ENCODE measurements at places on chromosomes 5 and 9.

DNA sequence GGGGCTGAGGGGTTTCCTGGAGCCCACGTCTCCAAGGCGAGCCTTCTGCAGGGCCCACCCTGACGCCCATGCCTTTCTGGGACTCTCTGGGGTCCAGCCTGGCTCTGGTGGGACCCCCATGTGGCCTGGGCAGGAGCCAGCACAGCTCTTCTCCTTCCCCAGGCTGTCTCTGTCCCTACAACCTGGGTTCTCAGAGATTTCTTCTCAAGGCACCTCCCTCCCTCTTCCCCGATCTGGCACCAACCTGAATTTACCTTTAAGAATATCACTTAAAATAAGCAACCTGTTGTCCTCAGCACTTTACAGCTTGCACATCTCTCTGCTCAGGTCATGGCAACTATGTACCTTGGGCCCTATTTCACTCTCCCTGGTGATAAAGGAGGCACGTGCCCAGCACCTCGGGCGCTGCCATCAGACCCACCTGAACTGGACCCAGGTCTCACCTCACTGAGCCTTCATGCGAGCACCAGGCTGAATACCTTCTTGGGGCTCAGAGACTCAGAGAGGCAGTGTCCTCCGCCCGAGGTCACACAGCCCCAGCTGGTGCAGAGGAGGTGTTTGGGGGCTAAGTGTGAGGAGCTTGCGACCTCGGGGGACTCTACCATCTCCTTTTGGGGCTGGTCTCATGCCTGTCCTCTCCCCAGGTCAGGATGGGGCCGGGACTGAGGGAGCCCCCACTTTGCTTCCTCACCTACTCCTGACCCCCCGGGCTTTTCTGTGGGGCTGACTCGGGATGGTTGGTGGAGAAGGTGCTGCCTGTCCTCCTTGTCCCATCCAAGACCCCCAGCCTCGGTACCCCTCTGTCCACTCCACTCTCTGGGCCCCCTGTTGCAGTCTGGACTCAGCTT lies 217.7 kb downstream of the C9orf50 start:
- DNase-seq, result no peak

DNA sequence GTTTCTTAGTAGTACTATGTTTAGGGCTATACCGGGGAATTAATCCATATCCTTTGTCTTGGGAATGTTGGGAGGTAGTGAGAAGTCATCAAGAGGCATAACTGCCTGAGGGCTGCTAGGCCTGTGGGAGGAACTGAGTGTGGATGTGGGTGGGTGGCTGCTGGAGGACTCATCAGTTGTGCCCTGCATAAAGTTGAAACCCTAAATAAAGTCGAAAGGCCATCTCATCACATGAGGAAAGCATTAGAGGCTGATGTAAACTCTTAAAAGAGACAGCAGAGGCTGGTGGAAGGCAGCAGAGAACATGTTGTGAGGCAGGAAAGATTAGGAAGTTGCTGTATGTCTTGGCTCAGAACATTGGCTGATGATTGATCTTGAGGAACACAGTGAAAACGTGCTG lies 143.8 kb downstream of the MAST4 start:
- no peak for DNase-seq

DNA sequence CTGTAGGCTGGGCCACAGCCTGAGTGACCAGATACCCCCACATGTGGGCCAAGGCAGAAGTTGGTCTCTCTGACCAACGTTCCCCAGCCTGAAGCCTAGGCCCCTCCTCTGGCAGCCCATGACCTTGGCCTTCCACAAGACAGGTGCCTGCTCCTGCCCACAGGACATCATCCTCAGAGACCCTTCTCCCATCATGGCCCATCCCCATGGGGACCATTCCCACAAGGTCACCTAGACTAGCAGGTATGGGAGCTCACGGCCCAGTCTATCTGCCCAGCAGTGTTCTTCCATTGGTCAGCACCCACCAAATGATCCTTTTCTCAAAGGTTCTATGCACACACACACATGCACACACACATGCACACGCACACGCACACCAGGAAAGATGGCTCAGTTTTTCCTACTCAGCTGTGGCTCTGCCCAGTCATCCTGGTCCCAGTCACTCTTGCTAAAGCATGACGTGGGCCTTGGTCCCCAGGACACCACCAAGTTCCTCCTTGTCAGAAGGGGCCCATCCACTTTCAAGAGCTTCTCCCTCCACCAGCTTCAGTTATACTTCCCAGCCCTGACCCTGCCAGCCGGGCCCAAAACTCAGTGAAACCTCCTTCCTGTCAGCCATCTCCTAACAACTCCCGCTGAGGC lies 65.4 kb downstream of the PAX5 start:
- no peak for DNase-seq

DNA sequence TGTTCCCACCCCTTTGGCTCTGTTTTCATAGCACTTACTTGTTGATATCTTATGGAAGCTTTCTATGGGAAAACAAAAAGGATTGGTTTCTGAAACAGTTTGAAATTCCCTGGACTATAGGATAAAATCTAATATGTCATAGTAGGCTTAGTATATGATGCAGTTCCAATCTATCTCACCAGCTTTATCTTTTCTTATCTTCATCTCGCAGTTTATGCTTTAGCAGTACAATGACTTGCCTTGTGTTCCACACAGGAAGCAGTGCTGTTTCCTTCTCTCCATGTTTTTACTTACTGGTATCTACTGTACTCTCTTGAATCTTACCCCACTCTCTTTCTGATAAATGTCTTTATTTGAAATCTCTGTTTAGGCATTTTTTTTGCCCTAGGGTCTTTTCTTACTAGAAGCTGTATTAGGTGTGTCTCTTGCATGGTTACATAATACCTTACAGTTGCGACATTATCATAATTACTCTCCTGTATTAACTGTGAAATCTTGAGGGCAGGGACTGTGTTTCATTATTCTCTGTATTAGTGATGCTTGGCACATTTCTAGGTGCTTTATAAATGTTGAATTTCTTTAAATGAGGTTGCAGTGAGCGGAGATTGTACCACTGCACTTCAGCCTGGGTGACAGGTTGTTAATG lies 76.3 kb downstream of the FOCAD start:
- no peak for DNase-seq

- no peak for DNase-seq
Observed at GRCh38 chr5:139877129-139877597, 81.6 kb downstream of the PSD2 start.

GRCh38 chr9:72309364-72310133 lies 55.5 kb downstream of the ZFAND5 start:
- no peak for DNase-seq

DNA sequence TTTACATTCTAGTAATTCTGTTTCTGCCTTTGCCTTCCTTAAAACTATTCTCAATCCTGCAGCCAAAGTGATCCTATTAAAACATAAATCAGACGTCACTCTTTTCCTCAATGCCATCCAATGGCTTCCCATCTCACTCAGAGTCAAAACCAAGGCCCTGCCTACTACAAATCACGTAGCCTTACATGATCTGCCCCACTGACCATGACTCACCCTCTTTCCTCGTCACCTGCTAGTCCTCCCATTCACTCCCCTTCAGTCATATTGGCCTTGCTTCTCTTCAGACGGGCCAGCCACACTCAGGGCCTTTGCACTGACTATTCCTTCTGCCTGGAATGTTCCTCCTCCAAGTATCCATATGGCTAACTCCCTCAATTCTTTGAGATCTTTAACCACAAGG lies 39.0 kb upstream of the DMXL1 start:
- DNase-seq, result no peak
